Uterus (tissue), 4 donors: ENCODE measurements at places on chromosomes 12 and 14. TPM values are rescaled to one million over a fixed set of nuclear protein-coding genes. Genes with fewer than 3 reads are reported as not detected.

The TIMM9 gene
- 24.1 TPM for total RNA-seq

The LMNTD1 gene
- 6.6 TPM for total RNA-seq

DNA sequence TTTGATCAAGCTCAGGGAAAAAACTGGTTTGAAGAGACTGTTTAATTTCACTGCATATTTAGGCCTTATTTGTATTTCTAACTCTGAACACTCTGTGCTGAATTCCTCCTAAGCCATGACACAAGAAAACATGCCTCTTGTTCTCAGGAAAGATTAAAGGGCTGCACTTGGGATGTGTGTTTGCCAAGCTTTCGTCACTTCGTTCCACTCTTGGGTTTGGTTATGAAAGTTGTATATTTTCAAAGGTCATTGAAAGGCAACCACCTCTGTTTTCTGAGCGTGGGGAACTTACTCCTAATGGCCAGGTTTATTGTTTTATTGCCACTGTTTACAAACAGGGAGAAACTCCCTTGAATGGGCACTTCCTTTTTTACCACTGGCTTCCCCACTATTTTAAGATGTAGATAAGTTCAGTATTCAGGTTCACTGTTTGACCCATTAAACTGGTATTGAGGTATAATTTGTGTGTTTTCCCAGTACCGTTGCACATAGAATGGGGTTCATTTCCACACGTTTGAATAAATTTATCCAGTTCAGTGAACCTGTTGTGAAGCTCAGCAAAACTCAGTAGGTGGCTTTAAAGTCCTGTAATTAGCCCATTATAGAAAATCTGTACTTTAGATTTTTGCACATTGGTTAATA lies 65.3 kb downstream of the NKX2-1 start:
- DNase-seq = no peak

DNA sequence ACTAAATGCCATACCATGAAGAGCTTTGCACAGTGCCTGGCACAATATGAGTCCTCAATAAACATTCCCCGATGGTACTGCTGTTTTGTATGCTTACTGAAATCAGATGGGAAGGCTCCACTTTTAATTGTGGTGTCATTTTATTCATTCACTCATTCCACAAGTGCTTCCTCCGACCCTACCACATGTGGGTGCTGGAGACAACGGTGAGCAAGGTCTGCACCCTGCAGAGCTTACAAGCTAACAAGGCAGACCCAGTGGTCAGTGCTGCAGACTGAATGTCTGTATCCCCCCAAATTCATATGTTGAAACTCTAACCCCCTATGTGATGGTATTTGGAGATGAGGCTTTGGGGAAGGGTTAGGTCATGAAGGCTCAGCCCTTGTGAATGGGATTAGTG lies 48.3 kb downstream of the RFX4 start:
- no peak for DNase-seq
